Activated naive CD8-positive, alpha-beta T cell treated with anti-CD3 and anti-CD28 coated beads, Interleukin-2, amount 50 U/mL, for 24 hours (primary cell): ENCODE measurements at places on chromosomes 2 and 18.
A peak's percentile ranks its signal among the peaks of the same experiment; 100 is the strongest.

GRCh38 chr18:26536032-26536431 is 12.3 kb downstream of the KCTD1 start:
- H3K36me3 ChIP-seq: no peaks in the 10 kb centered on the region
- no peaks in the 10 kb centered on the region for H3K27me3 ChIP-seq
- no peak for DNase-seq
- peaks cover 2% of the 10 kb centered on the region for H3K4me1 ChIP-seq

DNA sequence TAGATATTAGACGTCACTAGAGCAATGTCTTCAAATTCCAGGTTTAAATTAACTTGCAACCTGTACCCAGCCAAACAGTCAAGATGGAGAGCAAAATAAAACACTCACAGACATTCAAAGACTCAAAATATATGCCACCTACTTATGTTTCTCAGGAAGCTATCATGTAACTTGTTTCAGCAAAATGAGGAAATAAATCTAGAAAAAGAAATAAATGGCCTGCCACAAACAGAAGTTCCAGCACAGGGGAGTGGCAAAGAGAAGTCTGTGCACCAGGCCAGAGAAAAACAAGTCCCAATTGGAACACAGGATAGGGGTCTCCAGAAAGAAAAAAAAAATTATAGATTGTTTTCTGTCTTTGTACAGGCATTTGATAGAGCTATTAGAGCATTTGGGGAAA is 96.7 kb downstream of the LRP2 start:
- no peak overlapping the region for H3K27ac ChIP-seq
- peaks cover 9% of the 10 kb centered on the region for H3K27me3 ChIP-seq
- DNase-seq: no peak
- H3K4me1 ChIP-seq: no peaks in the 10 kb centered on the region

GRCh38 chr18:8662560-8663255 is 42.6 kb upstream of the MTCL1 start:
- DNase-seq: no peak
- peaks cover 3% of the 10 kb centered on the region for H3K4me1 ChIP-seq
- H3K27me3 ChIP-seq: peaks cover 5% of the 10 kb centered on the region

DNA sequence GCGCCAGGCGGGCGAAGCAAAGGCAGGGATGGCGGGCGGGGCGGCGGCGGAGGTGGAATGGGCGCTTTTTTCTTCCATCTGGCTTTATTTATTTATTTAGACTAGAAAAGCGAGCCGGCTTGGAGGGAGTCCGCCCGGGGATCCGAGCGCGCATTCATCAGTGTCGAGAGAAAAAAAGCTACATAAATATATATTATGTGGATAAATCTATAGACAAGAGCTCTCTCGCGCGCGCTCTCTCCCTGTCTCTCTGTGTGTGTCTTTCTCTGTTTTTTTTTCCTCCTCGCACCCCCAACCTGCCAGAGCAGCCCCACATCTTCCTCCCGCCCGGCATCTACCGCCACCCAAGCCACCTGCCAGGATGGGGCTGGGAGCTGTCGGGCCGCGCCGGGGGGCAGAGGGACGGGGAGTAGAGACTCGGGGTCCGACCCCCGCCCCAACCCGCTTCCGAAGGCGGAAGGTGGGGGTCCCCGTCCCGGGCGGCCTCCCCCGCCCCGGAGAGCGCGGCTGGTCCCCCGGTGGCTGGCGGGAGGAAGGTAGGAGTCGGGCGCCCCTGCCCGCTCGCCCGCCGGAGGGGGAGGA is 972 bp upstream of the CELF4 start:
- no peak for DNase-seq
- H3K36me3 ChIP-seq: no peaks in the 10 kb centered on the region
- peaks cover 69% of the 10 kb centered on the region for H3K27me3 ChIP-seq
- H3K4me1 ChIP-seq: peaks cover 5% of the 10 kb centered on the region

GRCh38 chr2:224136396-224136795 is 97.3 kb upstream of the SERPINE2 start:
- peaks cover 15% of the 10 kb centered on the region for H3K27me3 ChIP-seq
- DNase-seq: no peak
- H3K4me3 ChIP-seq: no peak overlapping the region
- no peaks in the 10 kb centered on the region for H3K36me3 ChIP-seq

DNA sequence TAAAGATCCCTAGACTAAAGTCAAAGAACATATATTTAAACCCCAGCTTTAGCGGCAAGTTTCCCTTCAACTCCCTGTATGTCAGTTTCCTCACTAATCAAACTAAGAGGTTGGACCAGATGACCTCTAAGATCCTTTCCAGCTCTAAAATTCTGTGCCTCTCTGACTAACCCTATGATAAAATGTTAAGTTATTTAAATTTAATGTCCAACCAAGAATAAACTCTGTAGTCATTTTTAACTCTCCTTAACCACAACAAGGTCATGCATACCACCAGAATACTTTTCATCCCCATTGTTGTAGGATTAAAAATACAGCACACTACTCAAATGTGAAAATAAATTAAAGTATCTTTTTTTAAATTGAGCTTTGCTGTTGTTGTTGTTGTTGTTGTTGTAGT is 5.2 kb upstream of the PDE1A start:
- H3K4me3 ChIP-seq: no peak overlapping the region
- H3K36me3 ChIP-seq: no peaks in the 10 kb centered on the region
- no peak for DNase-seq
- H3K4me1 ChIP-seq: no peaks in the 10 kb centered on the region
- no peak overlapping the region for H3K27ac ChIP-seq
- H3K27me3 ChIP-seq: no peaks in the 10 kb centered on the region

DNA sequence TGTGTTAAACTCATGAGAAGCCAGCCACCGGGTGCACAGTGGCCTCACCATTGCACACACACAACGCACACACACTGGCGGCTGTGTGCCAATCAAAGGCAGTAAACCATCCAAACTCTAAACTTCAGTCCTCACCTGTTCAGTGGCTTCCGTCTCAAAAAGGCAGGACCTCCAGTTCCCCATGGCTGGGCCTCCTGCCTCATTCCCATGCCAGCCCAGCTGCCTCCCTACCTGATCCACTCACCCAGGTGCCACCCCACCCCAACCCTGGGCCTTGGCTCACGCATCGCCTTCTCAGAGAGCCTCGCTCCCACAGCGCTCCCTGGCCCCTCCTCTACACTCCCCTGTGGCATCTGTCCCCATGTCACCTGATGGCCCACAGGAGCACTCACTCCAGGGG is 190.9 kb downstream of the EIPR1 start:
- H3K4me3 ChIP-seq: no peak overlapping the region
- no peaks in the 10 kb centered on the region for H3K4me1 ChIP-seq
- no peaks in the 10 kb centered on the region for H3K27me3 ChIP-seq
- no peak for DNase-seq

- no peak for DNase-seq
- no peaks in the 10 kb centered on the region for H3K27me3 ChIP-seq
- no peak overlapping the region for H3K4me3 ChIP-seq
- H3K27ac ChIP-seq: no peak overlapping the region
Measured at GRCh38 chr2:99481941-99482340, 7.9 kb downstream of the REV1 start.

GRCh38 chr2:6626401-6627012 is 239.2 kb downstream of the CMPK2 start:
- no peaks in the 10 kb centered on the region for H3K36me3 ChIP-seq
- no peak overlapping the region for H3K27ac ChIP-seq
- H3K4me3 ChIP-seq: no peak overlapping the region

- H3K27ac ChIP-seq: peak overlapping the region; percentile 59
- H3K36me3 ChIP-seq: no peaks in the 10 kb centered on the region
- H3K4me3 ChIP-seq: no peak overlapping the region
- H3K4me1 ChIP-seq: peaks cover 67% of the 10 kb centered on the region
- DNase-seq: no peak
Measured at GRCh38 chr2:205714058-205714776, 31.9 kb downstream of the NRP2 start.

DNA sequence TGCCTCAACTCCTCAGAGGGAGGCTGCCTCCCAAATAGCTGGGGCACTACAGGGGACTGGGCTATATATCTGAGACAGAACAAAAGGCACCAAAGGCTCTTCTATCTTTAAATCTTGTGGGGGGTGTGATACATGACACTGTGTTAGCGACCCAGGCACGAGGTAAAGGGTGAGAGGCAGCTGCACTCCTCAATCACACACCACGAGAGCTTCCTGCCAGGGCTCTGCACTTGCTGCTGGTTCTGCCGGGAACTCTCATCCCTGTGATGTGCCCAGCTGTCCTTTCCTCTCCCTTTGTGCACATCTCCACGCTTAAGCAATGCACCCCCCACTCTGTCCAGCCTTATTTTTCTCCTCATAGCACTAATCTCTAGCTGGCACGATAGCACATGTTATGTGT is 32.4 kb downstream of the NPC1 start:
- H3K27ac ChIP-seq: no peak overlapping the region
- H3K36me3 ChIP-seq: peaks cover 53% of the 10 kb centered on the region
- H3K4me3 ChIP-seq: no peak overlapping the region
- H3K4me1 ChIP-seq: no peaks in the 10 kb centered on the region

DNA sequence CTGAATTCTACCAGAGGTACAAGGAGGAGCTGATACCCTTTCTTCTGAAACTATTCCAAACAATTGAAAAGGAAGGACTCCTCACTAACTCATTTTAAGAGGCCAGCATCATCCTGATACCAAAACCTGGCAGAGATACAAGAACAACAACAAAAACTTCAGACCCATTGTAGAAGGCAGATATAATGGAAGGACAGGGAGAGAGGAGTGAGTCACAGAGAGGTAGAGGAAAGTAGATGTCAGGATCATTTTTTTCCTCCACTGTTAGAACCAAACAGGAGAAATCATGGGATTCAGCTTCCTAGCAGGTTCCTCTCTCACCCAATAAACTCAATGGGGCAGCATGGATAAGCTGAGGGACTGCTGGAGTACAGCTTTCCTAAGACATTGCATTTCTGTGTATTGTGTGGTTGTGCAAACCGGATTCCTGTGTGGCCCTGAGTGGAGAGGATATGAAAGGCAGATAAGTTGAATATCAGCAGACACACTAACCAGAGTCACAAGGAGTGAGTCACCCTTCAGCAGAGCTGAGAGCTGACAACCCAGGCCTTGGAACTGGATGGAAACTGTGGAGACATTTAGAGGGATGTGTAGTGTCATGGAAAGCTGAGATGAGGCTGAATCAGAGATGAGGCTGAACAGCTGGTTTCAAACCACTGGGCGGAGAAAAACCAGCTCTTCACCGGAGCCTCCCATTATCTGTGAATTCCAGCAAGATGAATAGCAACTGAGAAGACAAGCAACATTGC is 60.9 kb upstream of the MMADHC start:
- H3K36me3 ChIP-seq: no peaks in the 10 kb centered on the region
- H3K4me1 ChIP-seq: no peaks in the 10 kb centered on the region
- H3K4me3 ChIP-seq: no peak overlapping the region
- H3K27ac ChIP-seq: no peak overlapping the region

DNA sequence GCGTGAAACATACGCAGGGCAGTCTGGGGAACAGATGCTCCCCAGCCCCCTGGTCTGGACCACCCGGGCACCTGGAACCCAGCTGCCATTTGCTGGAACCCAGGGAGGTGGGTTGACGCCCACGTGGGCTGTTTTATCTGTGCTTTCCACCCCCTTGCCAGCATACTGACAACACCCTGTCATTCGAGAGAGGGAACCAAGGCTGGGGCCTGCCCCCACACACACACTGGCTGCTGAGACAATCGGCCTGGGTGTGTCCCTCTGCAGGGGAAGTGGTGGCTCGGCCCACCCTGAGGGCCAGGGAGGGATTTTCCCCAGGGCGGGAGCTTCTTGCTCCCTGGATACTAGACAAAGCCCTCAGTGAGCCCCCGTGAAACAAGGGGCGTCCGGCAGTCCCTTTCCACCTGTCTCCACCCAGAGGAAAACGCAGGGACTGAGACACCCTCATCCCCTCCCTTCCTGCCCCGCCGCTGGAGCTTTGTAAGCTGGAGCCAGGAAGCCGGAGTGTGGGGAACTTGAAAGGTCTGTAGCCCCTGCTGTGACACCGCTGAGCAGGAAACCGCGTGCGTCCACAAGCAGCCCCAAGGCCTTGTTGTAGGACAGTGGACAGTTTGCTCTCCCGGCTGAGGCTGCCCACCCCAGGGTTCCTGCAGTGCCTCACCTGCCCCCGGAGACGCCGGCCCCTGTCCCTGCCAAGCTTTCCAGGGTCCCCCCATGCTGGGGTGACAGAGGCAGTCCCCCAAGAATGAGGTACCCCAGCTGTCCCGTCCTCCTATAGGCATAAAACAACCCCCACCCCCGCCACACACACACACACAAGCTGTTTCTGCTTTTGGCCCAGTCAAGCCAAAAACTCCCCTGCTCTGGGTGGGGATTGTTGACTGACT is 14.1 kb upstream of the KLF11 start:
- peak overlapping the region; percentile 14 for H3K4me3 ChIP-seq
- no peaks in the 10 kb centered on the region for H3K27me3 ChIP-seq
- H3K4me1 ChIP-seq: peaks cover 20% of the 10 kb centered on the region
- H3K27ac ChIP-seq: no peak overlapping the region
- DNase-seq: peak; percentile 63

DNA sequence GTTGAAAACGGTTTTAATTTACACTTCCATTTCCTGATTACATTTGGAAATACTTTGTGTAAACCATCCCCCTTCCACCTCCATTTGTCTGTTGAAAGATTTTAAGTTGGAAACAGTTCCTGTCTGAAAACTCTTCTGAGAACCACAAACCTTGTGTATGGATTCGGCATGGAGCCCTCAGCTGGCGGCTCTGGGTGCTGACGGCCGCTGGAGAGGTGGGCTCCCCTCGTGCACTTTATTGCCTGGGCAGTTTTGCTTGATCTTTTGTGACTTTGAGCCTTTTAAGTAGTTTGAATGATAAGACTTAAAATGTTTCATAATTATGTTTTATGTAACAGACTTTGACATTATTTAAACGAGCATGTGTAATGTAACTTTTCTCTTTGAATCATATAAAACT is 11.1 kb downstream of the KLF11 start:
- DNase-seq: no peak
- H3K27ac ChIP-seq: no peak overlapping the region
- H3K27me3 ChIP-seq: peaks cover 4% of the 10 kb centered on the region
